ENCODE measurements at places on chromosomes 2 and 18.
A peak's percentile ranks its signal among the peaks of the same experiment; 100 is the strongest.

DNA sequence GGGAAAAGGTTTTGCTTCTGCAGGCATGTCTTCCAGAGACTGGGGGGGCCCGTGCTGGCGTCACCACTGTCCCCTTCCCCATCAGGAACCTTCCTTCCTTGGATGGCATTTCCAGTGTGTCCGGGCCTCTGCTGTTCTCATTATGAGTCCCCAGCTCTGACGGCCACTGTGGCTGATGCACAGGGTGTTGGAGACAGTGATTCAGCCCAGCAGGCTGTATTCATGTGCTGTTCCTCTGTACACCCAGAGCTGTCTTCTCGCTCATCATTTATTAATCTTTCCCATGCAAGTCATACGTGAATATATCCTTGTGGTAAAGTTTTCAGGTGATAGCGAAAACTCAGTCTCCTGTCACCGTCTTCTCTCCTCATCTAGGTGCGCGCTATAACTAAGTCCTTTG is 57.7 kb downstream of the ASAP2 start:
- H3K4me3 ChIP-seq = no peak overlapping the region
- H3K27me3 ChIP-seq = no peaks in the 10 kb centered on the region
- no peaks in the 10 kb centered on the region for H3K36me3 ChIP-seq
- no peak overlapping the region for H3K27ac ChIP-seq

DNA sequence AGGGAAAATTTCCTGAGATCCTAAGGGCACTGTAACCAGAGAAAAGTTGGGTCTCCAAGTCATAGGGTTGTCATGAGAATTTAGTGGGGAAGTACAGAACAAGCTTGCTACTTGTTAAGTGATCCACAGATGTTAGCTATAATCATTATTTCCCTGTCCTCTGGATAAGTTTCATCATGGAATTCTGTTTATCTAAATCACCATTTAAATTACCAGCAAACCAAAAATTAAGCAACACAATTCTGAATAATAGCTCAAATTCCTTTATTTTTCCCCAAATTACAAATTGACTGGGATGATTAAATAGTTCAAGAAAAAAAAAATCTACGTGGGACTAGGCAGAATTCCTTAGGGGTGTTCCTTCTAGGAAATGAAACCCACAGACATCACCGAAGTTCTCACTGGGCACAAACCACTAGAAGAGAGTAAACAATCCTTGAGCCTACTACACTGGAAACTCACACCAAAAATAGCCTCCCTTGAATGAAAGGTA is 159.5 kb downstream of the COL6A3 start:
- peaks cover 5% of the 10 kb centered on the region for H3K4me1 ChIP-seq
- no peak overlapping the region for H3K4me3 ChIP-seq
- H3K27me3 ChIP-seq = no peaks in the 10 kb centered on the region
- no peak for DNase-seq
- no peak overlapping the region for H3K27ac ChIP-seq
- H3K36me3 ChIP-seq = no peaks in the 10 kb centered on the region

- DNase-seq = peak; percentile 37
- no peak overlapping the region for H3K27ac ChIP-seq
- H3K4me1 ChIP-seq = no peaks in the 10 kb centered on the region
These were observed 707 bp downstream of the SALL3 start for GRCh38 chr18:78980279-78980771.

DNA sequence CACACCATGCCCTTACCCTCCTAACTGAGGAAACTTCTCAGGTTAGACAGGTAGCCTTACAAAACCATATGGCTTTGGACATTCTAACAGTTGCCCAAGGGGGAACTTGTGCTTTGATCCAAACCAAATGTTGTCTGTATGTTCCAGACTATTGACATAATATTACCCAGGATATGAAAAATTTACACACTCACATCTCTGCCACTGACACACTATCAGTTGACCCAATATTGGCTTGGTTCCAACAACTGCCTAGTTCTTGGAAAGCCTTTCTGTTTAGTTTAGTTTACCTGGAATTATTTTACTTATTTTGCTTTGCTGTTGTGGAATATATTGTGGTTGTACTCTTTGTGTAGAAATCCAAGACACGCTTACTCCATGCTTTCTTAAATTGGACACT is 178.4 kb downstream of the RNF152 start:
- no peak overlapping the region for H3K4me3 ChIP-seq
- no peaks in the 10 kb centered on the region for H3K36me3 ChIP-seq
- H3K27me3 ChIP-seq = no peaks in the 10 kb centered on the region

- no peak overlapping the region for H3K4me3 ChIP-seq
- H3K27ac ChIP-seq = no peak overlapping the region
- DNase-seq = no peak
- peaks cover 9% of the 10 kb centered on the region for H3K4me1 ChIP-seq
These were observed 76.6 kb upstream of the LPIN2 start for GRCh38 chr18:3089579-3089978.

DNA sequence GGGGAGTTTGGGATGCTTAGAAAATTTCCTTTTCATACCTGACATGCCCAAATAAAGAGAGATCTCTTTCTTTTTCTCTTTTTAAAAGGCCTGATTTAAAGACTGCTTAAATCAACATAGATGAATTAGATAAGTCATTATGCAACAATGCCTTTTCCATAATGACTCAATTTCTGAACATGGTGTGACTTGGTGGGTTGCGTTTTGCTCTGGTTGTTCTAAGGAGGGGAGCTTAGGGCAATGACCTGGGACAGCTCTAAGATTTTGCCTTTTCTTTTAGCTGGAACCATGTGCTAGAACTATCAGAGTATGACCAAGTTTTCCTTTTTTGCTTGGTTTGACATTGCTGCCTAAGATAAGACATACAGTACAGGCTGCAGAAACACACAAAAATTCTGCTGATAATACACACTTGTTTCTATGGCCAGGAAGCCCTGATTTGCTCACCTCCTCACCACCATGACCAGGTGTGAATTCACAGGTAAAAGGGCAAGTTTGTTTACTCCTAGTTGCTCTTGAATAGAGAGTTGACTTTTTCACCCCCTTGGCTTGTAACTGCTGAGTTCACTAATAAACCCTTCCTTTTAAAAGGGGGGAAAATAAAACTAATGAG is 58.1 kb upstream of the IL1RL1 start:
- no peaks in the 10 kb centered on the region for H3K27me3 ChIP-seq
- H3K4me3 ChIP-seq = no peak overlapping the region
- H3K4me1 ChIP-seq = no peaks in the 10 kb centered on the region
- no peak overlapping the region for H3K27ac ChIP-seq
